ACHN (cell line): ENCODE measurements at places on chromosomes 16 and 17.
A peak's percentile ranks its signal among the peaks of the same experiment; 100 is the strongest.

GRCh38 chr16:85136702-85137322 lies 24.5 kb upstream of the CIBAR2 start:
- peak; percentile 18 for DNase-seq

DNA sequence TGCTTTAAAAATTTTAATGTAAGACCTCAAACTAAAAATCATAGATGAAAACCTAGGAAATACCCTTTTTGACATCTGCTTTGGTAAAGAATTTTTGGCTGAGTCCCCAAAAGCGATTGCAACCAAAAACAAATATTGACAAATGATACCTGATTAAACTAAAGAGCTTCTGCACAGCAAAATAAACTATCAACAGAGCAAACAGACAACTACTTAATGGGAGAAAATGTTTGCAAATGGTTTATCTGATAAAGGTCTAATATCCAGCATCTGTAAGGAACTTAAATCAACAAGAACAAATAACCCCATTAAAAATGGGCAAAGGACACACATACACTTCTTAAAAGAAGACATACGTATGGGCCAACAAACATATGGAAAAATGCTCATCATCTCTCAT lies 242.5 kb downstream of the BCAS3 start:
- no peak for DNase-seq

DNA sequence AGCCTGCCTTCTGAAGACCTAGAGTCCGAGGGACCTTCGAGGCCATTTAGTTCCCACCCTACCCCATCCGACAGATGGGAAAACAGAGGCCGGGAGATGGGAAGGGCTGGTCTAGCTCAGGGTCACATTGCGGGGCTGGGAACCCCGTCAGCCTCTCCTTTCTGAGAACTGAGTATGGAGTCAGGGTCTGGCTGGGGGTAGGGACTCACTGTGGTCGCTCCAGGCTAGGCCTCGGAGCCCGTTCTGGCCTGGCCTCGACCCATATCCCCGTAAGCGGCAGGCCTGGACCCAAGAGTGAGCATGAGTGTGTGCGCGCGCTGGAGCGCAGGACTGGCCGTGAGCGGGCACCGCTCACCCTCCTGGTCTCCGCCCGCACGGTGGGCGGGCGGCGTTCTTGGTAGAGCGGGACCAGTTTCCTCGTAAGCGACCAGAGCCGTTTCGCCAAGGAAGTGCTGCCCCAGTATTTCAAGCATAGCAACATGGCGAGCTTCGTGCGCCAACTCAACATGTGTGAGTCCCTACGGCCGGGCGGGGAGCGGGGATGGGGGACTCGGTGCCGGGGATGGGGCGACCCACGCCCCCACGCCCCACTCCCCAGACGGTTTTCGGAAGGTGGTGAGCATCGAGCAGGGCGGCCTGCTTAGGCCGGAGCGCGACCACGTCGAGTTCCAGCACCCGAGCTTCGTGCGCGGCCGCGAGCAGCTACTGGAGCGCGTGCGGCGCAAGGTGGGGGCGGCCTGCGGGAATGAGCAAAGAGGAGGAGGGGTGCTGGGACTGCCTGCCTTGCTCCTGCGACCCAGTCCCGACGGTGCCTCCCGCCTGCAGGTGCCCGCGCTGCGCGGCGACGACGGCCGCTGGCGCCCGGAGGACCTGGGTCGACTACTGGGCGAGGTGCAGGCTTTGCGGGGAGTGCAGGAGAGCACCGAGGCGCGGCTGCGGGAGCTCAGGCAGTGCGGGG lies 855 bp downstream of the HSF4 start:
- DNase-seq = no peak

DNA sequence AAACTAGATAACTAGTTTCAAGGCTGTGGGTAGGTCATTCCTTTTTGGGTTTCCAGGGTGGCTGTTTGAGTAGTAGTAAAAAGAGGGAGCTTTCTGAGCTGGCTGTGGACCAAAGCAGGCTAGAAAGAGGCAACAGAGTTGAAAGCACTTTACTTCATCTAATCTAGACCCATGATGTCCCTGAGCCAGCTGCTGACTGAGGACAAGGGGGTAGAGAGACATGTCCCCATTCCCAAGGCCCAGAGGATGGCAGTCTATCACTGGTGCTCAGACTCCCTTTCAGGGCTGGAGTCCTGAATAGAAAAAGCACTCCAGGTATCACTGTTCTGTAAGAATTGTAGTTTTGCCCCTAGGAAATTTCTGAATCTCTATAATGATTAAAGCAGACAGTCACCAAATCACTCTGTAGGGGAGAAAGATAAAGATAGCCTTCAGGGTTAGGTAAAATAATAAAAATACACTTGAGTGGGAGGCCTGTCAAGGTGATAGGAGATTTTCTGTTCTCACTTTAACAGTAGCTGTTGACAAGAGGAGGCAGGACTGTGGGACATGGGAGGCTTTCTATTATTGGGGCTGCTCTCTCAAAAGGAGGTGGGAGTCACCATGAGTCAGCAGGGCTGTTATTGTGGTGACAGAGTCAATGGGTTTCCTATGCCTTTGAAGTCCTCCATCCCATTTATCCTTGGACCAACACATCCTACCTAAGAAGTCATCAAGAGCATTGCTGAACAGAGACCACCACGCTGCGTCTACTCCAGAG lies 190.2 kb upstream of the MPHOSPH6 start:
- no peak for DNase-seq

- peak; percentile 77 for DNase-seq
Measured at GRCh38 chr17:42779936-42780850, at the start of gene WNK4. TSS of gene WNK4 (plus strand) at chr17:42780610. CDS start at chr17:42780699, 89 bp downstream.

DNA sequence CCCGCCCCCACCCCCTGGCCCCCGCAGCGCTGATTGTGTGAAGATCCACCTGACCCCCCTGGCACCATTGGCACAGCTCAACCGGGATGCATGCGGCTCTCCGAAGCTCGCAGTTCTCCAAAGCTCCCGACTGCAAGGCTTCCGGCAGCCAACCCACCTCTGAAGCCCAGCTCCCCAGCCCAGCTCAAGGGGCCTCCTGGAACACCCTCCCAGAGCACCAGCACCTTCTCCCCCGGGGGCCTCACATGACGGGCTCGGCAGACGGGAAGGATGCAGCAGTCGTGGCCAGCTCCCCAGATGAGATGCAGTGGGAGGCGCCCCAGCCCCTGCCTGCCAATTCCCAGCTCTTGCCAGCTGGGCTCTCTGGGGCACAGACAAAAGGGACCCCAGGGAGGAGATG lies 215.3 kb downstream of the ZNF423 start:
- DNase-seq = no peak

GRCh38 chr16:64878940-64879339 lies 242.9 kb downstream of the CDH11 start:
- DNase-seq = no peak

DNA sequence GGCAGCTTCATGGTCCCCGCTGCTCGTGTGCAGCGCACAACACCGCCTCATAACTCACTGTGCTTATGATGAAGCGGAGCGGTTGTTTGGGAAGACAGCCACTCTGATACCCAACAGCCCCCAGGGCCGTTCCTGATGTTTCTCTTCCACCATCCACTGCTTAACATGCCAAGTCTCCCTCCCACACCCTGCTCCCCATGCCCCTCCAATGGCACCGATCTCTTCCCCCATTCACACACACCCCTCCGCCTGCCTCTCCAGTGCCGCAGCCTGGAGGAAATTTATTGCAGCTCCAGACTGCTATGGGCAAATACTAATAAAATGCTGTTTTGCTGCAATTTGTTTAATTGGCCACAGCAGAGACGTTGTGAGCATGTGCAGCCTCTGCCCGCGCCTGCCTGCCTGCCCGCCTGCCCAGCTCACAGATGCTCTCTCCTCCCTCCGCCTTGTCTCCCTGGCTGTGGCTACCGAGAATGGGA lies 80.3 kb upstream of the LHX1 start:
- no peak for DNase-seq

GRCh38 chr17:61426482-61427304 lies 25.5 kb upstream of the TBX4 start:
- peak; percentile 45 for DNase-seq
